Activated CD4-positive, alpha-beta T cell treated with anti-CD3 and anti-CD28 coated beads for 36 hours (primary cell): ENCODE measurements at places on chromosomes 11 and 22.

GRCh38 chr11:102279641-102280170 lies 37.6 kb upstream of the BIRC3 start:
- DNase-seq = peak; percentile 59

- no peak for DNase-seq
Measured at GRCh38 chr11:85847436-85847835, 7.7 kb upstream of the CCDC83 start.

DNA sequence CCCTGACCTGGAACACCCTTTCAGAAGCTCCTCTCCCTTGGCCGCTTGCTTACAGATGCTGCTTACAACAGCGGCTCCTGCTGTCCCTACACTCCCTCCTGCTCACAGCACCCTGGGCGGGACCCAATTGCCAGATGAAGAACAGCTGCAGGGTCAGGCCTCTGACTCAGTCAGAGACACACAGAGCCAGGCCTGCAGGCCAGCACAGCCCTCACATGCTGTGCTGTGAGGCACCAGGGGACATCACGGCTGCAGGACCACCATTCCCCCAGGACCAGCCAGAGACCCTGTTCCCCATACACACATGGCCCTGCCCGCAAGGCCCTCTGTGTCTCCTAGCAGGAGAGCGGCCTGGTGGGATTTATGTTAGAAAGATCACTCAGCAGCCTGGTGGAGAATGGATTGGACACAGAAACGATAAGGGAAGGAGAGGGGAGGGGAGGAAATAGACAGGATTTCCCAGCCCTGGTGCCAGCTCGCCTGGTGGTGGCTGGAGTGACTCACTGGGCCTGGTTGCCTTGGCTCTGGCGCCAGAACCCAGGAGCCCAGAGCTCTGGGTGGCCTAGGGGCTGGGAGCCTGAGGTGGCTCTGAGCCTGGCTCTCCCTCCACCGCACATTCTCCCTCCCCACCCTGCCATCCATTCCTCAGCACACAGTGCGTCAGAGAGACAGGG lies 6.7 kb downstream of the CAPN5 start:
- no peak for DNase-seq

DNA sequence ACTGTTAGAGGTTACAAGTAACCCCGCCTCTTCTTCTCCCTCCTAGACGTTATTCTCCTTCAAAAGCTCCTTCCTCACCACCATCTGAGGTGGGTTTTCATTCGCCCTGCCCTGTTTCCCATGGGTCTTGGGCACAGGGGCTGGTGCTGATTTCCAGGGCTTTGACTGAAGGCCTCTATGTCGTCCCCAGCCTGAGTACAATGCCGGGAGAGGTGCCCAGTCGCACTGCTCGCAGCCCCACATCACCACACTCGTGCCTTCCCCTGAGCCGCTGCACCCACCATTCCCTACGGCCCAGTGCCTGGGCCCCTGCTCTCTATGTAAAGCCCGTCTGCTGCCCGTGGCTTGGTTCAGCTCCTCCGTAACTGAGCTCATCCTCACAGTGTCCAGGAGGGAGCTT lies 169.8 kb downstream of the DSCAML1 start:
- DNase-seq = no peak

DNA sequence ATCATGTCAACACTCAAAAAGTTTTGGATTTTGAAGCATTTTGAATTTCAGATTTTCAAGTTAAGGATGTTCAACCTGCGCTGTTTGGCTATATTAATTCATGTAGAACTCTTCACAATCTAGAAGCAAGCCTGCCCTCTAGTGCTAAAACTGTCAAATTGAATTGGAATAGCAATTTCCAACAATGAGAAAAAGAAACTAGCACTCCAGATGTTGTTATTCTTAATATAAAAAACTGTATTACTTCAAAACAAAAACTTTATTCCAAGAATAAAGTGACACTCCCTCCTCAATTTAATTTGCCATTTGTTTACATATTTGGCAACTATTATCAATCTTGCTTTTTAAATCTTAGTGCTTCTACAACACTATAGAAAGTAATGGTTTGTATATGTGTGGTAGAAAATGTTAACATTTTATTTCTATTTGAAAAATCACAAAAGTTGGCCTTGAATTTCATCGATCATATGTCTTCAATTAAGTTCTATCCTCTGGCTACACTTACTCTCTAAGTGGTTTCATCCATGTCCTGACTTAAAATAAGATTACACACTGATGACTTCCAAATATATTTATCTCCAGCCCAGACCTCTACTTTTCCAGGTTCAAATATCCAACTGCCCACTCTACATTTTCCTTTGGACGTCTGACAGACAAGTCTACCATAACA lies 36.6 kb downstream of the DCUN1D5 start:
- no peak for DNase-seq
